A549 treated with Mapracorat at 1 μM for 4 hours (cell line): ENCODE measurements at places on chromosomes 2 and 18. TPM values are rescaled to one million over a fixed set of nuclear protein-coding genes. Genes with fewer than 3 reads are reported as not detected.

CCDC142 gene
- 11.6 to 16.5 TPM (median 14.2 TPM) in 5 replicates for total RNA-seq

APCDD1 gene
- total RNA-seq, result not detected in 5 replicates

GKN1 gene
- 0.30 to 1.00 TPM (median 0.56 TPM) in 5 replicates for total RNA-seq

GKN2 gene
- total RNA-seq, result 2.2 to 4.7 TPM (median 2.4 TPM) in 5 replicates

SCG2 gene
- total RNA-seq, result 0.98 to 1.4 TPM (median 1.1 TPM) in 5 replicates
